Adipocyte (in vitro differentiated cells): ENCODE measurements at places on chromosomes 11 and 22.

DNA sequence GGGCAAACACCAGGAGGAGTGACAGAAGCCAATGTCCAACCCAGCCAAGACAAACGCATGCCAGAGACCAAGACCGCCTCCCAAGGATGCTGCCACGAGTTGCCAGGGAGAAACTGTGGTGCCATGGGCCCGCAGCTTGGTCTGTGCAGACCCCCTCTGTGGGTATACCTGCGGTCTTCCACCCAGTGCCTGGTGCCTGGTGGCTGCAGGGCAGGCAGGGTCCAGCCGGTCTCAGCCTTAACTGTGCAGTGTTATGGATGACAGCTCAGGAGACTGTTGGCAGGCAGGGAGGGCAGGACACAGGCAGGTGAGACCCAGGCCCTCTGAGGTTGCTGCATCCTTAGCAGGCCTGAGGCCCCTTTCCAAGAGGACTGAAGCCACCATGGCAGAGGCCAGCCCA is 97.9 kb downstream of the MED15 start:
- no peak for DNase-seq

DNA sequence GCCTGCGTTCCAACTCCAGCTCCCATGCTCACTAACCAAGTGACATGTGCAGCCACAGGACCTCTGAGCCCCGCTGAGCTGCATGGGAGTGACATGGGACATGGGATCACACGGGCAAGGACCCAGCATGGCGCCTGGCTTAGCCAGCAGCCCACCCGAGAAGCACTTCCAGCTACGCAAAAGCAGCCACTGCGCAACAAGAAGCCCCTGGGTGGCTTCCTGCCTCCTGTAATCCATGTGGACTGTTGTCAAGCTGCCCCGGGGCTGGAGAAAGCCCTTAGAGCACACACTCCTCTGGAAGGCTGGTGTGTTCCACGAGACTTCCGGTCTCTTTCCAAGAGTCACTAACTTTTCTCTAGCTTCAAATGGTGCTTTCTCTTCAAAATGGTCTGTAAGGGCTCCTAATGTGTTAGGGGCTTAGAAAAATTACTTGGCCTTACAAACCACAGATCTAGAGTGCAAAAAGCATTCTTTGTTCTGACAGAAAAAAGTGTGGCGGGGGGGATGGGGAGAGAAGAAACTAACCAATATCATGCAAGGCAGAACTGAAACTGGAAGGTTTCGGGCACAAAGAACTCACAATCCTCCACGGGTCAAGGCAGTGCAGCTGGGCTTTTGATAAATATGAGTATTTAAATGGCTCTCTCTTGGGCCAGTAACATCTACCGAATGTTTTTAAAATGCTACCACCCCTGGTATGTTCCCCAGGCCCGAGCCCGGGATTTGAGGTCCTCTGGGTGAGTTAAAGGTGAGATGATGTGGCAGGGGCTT is 5.5 kb downstream of the C11orf24 start:
- no peak for DNase-seq

- no peak for DNase-seq
Observed at GRCh38 chr11:129598378-129598777, 217.3 kb upstream of the TMEM45B start.

DNA sequence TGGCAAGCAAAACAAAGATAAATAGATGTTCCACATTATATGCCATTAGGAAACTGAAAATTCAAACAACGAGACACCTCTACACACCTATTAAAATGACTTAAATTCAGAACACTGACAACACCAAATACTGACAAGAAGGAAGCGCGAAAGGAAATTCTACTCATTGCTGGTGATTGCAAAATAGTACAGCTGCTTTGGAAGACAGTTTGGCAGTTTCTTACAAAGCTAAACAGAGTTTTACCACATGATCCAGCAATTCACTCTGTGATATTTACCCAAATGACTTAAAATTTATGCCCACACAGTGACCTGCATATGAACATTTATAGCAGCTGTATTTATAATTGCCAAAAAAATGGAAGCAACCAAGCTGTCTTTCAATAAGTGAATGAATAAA is 232.6 kb downstream of the CASP12 start:
- peak; percentile 75 for DNase-seq

- DNase-seq, result no peak
Observed at GRCh38 chr22:38712486-38713207, 6.9 kb downstream of the GTPBP1 start.

DNA sequence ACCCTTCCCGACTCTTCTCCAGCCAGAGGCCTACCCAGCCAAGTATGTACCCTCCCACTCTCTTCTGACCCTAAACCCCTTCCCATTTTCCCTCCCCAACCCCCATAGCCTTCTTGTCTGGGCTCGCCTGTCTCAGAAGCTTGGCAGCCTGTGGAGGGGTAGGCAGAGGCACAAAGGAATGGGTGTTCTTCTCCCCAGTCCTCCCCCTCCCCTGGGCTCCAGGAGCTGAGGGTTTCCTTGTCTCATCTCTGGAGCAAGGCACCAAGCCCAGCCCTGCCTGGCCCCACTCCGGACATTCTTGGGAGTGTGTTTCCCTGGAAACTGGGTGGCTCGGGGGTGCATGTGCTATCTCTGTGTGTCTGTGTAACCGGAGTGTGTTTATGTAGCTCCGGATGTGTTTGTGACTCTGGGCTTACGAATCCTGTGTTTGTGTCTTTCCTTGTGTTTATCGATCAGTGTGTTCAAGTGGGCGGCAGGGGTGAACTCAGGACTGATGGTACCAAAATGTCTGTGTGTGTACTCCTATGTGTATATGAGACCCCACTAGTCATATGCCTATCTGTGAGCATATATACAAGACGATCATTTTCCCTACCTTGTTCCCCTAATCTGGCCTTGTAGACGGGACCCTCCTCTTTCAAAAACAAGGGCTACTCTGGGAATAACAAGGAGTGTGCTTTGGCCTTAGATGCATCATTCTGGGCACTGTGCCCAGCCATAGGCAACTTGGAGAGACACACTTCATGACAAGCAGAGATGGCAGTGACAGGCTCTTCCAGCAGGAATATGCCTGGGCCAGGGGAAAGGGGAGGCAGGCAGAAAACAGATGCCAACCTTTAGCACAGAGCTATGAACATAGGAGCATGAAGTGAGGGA is 10.9 kb downstream of the PHLDB1 start:
- DNase-seq, result peak; percentile 88

DNA sequence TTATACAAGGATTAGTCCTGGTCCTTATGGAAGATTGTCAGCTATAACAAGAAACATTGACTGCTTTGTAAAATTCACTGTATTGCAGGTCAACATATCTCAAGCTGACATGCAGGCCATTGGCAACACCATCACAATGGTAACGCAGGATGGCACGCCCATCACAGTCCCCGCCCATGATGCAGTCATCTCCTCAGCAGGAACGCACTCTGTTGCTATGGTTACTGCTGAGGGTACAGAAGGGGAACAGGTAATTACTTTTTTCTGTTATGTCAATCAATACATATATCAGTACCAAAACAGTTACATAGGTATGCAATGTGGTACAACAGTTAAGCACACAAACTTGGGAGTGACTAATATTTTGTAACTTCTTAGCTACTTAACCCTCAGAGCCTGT is 55.3 kb downstream of the ZNF143 start:
- DNase-seq, result no peak

DNA sequence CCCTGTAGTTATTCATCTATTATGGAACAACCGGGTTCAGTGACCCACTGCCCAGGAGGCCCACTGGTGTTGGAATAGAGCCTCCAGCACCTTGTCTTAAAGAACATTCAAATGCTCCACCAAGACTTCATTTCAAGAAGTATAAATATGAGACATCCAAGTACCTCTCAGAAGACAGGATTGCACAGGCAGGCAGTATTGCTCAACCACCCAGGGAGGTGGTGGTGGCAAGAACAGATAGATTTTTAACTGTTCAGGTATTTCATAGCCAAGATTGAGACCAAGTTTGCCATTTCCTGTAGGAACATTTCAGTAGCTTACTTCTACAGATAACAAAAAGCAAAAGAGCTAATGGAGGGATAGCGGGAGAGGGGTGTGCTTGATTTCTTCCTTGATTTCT is 78.7 kb downstream of the COMMD9 start:
- no peak for DNase-seq

- no peak for DNase-seq
Observed at GRCh38 chr11:126694065-126694625, 306.4 kb downstream of the KIRREL3 start.

- DNase-seq, result no peak
Observed at GRCh38 chr11:71500601-71501021, 26.5 kb upstream of the KRTAP5-7 start.

DNA sequence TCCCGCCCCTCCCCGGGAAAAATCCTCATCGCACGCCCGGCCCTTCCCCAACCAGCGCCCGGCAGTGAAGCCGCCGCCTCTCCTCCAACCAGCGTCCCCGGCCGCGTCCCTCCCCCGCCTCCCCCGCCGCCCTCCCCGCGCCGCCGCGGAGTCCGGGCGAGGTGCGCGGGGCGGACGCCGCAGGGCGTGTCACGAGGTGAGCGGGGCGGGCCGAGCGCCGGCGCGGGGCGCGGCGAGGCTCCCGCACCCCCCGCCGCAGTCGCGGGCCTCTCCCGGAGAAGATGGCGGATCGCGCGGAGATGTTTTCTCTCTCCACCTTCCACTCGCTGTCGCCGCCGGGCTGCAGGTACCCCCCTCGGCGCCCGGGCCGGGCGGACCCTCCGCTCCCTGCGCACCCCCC is at the start of gene MAPK8IP2:
MAPK8IP2 (plus strand) TSS at position 256 of the 400 bp plus-strand sequence; CDS start at position 282, 26 bp downstream.
- peak; percentile 20 for DNase-seq

DNA sequence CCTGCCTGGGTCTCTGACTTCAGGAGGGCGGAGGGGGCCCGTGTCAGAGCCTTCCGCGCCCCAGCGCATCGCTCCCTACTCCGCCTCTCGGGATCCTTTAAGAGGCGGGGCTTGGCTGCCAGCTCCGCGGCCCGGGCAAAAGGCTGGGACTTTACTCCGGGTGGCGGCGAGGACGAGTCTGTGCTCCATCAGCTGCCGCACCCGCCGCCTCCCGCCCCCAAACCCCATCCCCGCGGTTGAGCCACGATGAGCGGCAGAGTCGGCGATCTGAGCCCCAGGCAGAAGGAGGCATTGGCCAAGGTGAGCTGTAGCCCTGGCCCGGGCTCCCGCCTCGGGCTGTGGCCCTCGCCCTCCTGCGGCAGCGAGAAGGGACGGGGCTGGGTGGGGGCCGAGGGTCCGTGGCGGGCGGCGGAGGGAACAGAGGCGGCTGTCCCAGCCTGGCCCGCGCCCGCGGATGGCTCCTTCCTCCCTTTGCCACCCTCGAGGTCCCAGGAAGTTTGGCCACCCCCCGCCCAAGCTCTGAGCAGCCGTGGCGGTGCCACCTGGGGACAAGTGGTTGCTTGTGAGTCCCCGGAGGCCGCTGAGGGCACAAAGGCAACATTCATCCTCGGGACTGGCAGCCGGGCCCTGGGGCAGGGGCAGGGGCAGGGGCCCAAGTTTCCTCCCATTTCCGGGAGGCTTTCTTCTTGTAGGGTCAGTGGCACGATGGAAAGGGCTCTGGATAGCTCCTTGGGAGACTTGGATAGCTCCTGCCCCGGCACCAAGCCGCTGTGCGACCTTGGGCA is at the start of gene SEC14L2:
SEC14L2 (plus strand) TSS at position 148 of the 785 bp plus-strand sequence; CDS start at position 247, 99 bp downstream.
- peak; percentile 84 for DNase-seq

DNA sequence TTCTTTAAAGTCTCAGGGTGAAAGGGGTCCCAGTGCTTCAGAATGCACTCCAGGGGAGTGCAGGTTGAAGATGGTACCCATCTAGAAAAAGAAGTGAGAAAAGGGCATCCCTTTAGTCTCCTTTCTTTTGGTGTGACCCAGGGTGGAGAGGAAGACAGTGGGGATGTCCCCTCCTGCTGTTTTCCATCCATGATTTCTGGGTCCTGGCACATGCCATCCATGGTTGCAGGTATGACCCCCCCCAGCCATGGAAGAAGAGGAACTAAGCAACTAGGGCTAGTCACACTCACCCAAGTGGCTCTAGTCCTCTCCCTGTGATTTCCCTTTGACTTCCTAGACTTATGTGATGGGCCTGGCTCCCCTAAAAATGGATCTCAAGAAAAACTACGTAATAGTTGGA is 15.9 kb upstream of the EI24 start:
- DNase-seq, result no peak

- DNase-seq, result no peak
Observed at GRCh38 chr22:24416095-24416494, 11.3 kb upstream of the ADORA2A start.

DNA sequence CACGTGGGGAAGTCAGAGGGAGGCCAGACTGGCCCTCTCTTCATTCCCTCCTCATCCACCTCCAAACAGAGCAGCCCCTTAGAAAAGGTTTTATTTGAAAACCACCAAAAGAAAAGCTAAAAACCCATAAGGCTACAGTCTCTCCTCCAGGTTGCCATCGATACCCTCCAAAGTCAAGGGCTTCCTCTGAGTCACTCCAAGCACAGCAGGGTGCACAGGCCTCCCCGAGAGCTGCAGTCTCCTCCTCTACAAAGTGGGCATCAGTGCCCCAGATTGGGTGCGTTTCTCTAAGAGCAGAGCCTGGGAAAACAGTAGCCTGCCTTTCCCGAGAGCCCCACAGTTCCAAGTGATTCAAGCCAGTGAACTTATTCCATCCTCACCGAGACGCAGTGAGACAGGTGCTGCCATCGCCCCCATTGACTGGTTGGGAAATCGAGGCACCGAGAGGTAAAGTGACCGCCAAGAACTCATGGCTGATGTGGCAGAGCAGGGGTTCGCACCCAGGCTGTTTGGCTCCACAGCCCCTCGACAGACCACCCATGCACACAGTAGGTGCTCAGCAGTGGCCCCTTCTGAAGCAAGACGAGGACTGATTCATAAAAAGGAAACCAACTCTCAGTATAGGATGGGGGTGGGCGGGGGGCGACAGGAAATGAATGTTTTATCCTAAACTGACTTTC is 91.7 kb upstream of the SHISAL1 start:
- no peak for DNase-seq

- DNase-seq, result no peak
Observed at GRCh38 chr11:8642196-8642841, 40.1 kb downstream of the TRIM66 start.

DNA sequence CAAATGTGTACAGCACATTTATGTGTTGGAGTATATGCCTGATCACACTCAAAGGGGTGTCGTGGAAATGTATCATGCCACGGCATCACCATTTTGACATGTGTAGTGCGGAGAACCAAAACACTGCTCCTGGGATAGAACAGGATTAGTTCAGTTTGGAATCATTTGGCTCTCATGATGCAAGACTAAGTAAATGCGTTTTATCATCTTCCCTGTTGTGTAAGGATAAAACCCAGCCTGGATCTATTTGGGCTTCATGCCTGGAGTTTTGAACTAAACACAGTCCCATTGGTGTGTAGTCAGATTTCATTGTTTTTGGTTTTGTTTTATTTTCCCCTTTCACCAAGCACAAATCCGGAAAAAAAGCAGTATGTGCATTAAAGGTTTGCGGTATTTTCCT is 574.3 kb downstream of the NTM start:
- DNase-seq, result peak; percentile 83
